ENCODE measurements at places on chromosomes 6 and 20. TPM values are rescaled to one million over a fixed set of nuclear protein-coding genes. Genes with fewer than 3 reads are reported as not detected.

Gene SLC39A7
- total RNA-seq, result 201 TPM

Gene SOX18
- 1.2 TPM for total RNA-seq

Gene TSPO2
- not detected for total RNA-seq

Gene COX4I2
- not detected for total RNA-seq

Gene IPCEF1
- 0.31 TPM for total RNA-seq

Gene COL21A1
- total RNA-seq, result 60.0 TPM

Gene ADGRF1
- not detected for total RNA-seq

- no peak overlapping the region for H3K27ac ChIP-seq
- no peaks in the 10 kb centered on the region for H3K4me1 ChIP-seq
- DNase-seq, result no peak
- H3K4me3 ChIP-seq, result no peak overlapping the region
Observed at GRCh38 chr6:62075869-62076268, 210.2 kb downstream of the KHDRBS2 start.

DNA sequence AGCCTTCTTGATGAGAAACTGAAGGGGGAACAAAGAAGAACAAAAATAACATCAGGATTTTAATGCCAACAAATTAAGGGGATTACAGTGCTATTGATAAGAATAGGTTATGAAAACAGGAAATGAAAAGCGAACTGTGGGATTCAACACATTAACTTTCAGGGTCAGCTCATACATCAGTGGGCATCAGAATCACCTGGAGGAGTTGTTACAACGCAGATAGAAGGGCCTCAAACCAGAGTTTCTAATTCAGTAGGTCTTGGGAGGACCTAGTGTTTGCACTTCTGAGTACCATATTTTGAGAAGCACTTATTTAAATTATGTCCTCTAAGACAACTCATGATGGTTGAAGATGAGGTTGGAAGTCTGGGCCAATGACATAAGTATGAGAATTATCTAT is 5.6 kb upstream of the TMEM244 start:
- no peaks in the 10 kb centered on the region for H3K27me3 ChIP-seq
- no peak overlapping the region for H3K27ac ChIP-seq
- no peak for DNase-seq
- H3K36me3 ChIP-seq, result no peaks in the 10 kb centered on the region
- H3K4me1 ChIP-seq, result no peaks in the 10 kb centered on the region

DNA sequence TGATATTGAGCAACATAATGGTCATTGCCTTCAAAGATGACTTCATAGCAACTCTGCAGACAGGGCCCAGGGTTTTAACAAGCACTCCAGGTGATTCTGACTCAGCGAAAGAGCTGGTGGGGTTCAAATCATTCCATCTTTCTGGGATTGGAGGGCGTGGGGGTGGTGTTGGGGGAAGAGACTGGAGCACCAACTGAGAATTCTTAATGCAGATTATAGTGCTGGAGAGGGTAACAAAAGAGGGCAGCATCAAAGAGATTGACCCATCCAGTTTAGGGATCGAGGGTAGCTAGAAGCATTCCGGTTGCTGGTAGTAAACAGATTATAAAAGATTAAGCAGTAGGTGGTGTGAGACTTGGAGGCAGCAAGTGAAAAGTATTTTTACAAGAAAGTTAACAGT is 15.9 kb downstream of the PFDN4 start:
- no peak for DNase-seq
- H3K27ac ChIP-seq, result no peak overlapping the region
- H3K27me3 ChIP-seq, result no peaks in the 10 kb centered on the region
- H3K36me3 ChIP-seq, result peaks cover 8% of the 10 kb centered on the region

GRCh38 chr20:49272654-49273053 is 5.2 kb downstream of the ZNFX1 start:
- H3K27ac ChIP-seq, result no peak overlapping the region
- no peak for DNase-seq
- peaks cover 45% of the 10 kb centered on the region for H3K4me1 ChIP-seq
- no peak overlapping the region for H3K4me3 ChIP-seq
- peaks cover 52% of the 10 kb centered on the region for H3K36me3 ChIP-seq
- no peaks in the 10 kb centered on the region for H3K27me3 ChIP-seq
